ENCODE measurements at places on chromosomes 2 and 18.

DNA sequence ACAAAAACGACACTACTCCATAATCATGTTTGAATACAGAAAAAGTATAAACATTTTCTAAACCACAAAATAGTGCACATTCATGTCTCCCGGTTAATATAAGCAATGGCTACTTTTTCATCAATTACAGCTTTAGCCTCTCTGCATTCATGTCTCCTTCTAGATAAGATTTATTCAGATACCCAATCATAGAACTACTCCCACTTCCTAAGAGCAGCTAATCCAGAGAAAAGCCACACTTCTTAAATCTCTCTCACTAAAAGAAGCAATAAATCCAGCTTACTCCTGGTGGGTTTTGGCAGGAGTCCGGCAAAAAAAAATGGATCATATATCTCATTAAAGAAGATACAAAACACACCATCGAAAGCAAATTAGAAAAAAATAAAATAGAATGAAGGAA lies 20.1 kb downstream of the DSEL start:
- DNase-seq: no peak

DNA sequence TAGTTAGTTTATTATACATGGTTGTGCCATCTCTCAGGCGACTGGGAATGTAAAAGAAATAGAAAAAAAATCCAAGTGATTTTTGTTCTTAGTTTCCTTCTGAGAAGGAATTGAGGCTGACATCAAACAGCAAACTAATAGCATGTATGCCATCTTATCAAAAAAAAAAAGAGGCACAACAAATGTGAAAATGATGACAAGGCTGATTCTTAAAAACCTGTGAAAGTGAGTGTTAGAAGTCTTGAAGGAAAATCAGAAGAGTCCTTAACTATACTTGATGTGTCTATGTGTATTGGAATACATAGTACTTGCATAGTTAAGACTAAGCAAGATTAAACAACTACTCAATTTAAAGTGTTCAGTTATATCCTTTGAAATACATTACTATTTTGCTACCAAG lies 161.0 kb downstream of the CCDC85A start:
- DNase-seq: no peak

DNA sequence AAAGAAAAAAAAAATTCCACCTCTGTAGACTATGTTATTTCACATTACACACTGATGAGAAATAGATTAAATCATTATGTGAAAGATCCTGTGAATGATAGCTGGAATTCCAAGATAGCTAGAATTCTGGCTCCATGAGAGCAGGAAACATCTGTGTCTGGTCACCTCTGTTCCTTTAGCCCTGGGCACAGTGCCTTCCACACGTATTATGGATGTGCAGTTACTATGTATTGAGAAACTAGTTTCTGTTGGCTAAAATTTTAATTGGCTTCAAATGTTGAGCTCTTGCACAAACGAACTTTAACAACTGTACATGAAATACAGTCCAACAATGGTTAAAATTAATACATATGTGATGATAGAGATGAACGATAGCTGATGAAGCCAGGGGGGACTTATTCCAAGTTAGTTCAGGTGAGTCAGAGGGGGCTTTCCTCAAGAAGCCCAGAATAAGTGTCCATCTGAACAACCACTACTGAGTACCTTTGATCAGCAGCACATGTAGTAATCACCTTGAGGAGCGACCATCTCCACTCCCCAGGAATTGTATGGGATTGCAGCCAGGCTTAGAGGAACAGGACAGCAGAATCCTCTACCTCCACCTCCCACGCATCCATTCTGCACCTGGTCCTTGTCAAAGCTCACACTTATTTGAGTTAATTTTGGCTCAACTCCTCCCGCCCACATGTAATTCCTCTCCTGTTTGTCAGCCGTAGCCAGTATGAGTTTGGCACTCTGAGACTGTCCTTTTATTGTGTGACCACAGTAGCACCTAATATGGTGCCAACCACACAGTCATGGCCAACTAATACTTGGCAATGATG lies 68.6 kb downstream of the NABP1 start:
- no peak for DNase-seq

DNA sequence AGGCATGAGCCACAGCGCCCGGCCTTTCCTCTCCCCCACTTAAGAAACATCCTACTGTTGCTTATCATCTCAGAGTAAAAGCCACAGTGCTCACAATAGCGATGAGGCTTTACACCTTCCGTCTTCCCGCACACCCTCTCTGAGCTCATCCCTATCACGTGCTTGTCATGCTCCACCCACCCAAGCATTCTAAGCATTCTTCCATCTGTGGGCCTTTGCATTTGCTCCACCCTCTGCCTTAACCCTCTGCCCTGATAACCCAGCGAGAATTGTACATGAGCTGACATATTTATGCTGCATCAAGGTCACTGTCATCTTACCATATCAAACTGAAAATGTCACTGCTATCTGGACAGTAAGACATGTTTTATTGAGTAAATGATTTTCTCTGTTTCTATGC lies 22.6 kb downstream of the FOXI3 start:
- DNase-seq: no peak

- DNase-seq: no peak
These were observed 19.4 kb upstream of the TMX3 start for GRCh38 chr18:68734308-68734707.

All from T-helper 9 cell (primary cell).